Uterus (tissue), 4 donors: ENCODE measurements at places on chromosomes 1 and 21. TPM values are rescaled to one million over a fixed set of nuclear protein-coding genes. Genes with fewer than 3 reads are reported as not detected.

LMX1A gene
- total RNA-seq, result 0.41 TPM

MDM4 gene
- total RNA-seq, result 133 TPM

DNA sequence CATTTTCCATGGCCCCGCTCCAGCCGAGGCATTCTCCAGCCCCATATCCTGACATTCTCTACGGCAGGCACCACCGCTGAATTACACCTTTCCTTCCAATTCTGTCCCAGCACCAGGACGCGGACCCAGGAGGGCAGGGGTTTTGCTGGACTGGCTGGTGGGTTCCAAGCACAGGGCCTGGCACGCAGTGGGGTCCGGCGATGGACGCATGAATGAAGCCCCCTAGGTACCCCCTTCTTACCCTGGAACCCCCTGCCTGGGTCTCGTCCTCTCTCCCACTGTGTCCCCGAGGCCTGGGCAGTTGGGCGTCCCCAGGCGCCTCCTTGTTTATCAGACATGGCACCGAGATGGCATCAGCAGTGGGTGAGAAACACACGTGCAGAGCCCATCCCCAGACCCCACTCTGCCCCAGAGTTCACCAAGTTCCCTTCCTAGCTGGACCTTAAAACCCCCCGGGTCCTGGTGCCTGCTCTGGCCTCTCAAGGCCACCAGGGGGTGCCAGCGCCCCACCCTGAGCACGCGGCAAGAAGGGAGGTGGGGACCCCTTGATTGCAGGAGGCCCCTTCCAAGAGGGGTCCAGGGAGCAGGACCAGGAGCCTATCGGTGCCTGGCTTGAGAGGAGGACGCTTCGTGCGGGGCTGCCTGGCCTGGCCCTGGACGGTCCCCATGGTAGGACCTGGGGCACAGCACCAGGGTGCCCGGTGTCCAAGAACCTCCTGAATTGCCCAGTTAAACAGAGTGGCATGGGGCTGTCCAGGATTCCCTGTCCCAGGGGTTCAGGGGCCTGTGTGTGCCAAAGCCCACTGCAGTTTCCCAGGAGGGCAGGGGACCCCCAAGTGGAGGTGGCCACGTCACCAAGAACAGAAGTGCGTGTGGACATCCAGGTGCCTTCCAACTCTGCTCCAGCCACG is 46.1 kb downstream of the MEGF6 start:
- no peaks in the 10 kb centered on the region for H3K36me3 ChIP-seq
- DNase-seq, result no peak
- H3K27ac ChIP-seq, result no peak overlapping the region

FNDC7 gene
- total RNA-seq, result not detected

ACKR1 gene
- total RNA-seq, result 10.4 TPM

TEKT2 gene
- 0.77 TPM for total RNA-seq

DMRTA2 gene
- not detected for total RNA-seq

GRCh38 chr1:33220676-33221384 is 35.5 kb upstream of the ZNF362 start:
- DNase-seq, result no peak
- no peak overlapping the region for H3K4me3 ChIP-seq
- no peaks in the 10 kb centered on the region for H3K4me1 ChIP-seq
- H3K36me3 ChIP-seq, result no peaks in the 10 kb centered on the region

DNA sequence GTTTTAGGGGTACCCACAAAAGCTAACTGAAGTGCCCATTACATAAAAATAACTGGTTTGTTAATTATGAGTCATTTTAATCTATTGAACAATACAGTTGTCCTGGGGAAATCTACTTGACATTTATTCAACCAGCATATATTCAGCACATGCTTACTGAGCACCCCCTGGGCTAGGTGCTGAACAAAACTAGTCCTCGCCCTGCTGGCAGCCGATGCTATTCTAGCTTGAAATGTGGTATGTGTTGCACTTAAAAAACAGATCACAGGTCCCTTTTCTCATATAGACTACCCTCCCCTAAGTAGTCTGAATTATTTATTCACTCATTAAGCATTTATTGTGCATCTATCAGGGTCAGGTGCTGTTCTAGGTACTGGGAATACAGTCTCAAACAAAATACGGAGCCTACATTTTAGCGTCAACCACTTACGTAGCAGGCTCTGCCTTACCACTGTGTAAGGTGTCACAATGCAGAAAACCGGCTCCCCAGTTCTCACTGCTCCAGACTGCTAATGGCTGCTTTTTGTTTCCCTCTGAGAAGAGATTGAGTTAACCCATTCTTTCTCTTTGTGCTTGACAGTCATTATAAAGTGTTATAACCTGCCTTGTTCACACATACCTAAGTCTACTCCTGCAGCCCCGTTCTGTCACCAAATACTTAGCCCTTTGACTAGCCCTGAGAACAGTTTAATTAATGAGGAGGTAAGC is 57.1 kb downstream of the ADCY10 start:
- H3K4me1 ChIP-seq, result no peaks in the 10 kb centered on the region
- no peak overlapping the region for H3K27ac ChIP-seq
- no peaks in the 10 kb centered on the region for H3K36me3 ChIP-seq
- H3K4me3 ChIP-seq, result no peak overlapping the region
- H3K27me3 ChIP-seq, result no peaks in the 10 kb centered on the region

CDA gene
- total RNA-seq, result 7.1 TPM

FCRL4 gene
- not detected for total RNA-seq

DNA sequence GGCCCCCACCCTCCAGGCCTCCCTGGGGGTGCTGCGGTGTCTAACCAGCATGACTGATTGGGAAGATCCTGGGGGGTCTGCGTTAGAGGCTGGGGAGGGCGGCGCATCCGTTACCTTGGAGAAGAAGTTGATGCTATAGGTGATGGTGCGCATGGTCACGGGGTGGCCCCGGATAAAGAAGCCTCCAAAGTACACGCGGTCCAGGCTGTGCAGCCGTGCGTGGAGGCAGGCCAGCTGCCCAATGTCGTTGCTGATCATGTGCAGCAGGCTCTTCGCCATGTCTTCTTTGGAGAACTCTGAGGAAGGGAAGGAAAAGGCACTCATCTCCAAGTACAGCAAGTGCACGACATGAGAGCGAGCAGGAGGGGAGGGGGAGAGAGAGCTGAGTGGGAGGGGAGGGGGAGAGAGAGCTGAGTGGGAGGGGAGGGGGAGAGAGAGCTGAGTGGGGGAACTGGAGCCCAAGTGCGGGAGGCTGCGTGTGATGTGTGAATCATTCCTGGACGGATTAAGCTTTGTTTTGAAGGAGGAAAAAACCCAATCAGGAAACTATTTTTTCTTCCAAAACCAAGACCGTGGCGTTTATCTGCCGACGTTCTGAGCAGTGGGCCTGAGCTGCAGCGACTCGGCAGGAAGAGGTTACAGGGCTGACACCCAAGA is 7.2 kb downstream of the PANK4 start:
- no peak overlapping the region for H3K27ac ChIP-seq
- peaks cover 3% of the 10 kb centered on the region for H3K4me1 ChIP-seq
- H3K36me3 ChIP-seq, result no peaks in the 10 kb centered on the region
- no peaks in the 10 kb centered on the region for H3K27me3 ChIP-seq
- H3K4me3 ChIP-seq, result no peak overlapping the region

TMEM240 gene
- total RNA-seq, result not detected

SLC6A17 gene
- not detected for total RNA-seq
